ENCODE measurements at places on chromosomes 2 and 18.
A peak's percentile ranks its signal among the peaks of the same experiment; 100 is the strongest.

DNA sequence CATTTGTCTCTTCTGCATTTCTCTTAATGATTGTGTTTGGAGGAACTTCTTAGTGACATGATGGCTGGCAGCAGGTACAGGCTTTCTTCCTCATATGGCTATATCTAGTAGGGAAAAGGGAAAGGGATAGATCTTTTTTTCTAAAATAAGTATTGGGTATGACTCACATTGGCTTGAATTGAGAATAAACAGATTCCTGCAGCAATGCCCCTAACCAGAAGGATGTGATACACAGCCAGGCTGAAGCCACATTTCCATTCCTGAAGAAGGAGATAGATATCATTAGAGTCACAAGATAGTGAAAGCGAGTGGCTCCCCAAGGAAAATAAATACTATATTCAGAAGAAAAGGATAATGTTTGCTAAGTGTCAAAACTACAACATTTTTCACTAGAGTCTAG, 61.1 kb downstream of the VWC2L start:
- no peak for DNase-seq

DNA sequence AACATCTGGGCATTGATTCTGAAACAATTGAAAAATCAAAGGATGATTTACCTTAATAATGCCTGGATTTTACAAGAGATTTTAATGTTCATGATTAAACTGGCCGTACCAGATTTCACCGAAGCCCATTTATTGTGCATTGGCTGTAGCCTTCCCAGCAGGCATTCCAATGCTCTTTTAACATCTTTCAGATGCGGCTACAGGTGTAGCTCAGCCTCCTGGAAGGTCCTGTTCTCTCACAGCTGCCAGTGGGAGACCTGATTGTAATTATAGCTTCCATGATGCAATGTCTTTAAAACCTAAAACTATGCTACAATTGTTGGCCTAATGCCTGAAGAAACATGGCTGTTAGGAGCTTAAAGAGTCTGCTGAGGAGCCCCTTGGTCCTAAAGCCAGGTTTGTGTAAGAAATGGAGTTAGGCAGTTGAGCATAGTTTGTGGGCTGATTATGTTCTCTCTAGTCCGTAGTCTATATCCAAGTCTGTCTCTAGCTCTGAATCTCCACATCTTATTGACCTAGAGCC, 147.4 kb downstream of the CERS6 start:
- DNase-seq = no peak

DNA sequence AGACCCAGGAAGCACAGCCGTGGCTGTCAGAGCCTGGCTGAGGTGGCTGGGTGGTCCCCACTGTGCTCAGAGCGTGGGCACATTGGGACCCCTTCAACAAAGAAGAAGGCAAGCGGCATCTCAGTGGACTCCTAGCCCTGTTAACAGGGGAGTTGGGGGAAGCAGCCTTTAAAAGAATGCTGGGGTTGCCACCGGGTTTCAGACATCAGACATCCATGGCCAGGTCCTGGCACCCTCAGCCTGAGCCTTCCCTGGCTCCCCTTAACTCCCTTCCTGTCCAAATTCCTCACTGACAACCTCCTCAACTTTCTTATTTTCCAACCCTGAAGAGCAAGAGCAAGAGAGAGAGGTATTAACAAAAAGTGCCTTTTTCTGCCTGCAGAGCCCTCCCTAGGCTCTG, 24.8 kb upstream of the GNAL start:
- DNase-seq = no peak

- DNase-seq = no peak
Measured at GRCh38 chr2:211737282-211737681, 801.3 kb downstream of the ERBB4 start.

GRCh38 chr18:4035521-4035920, 419.6 kb downstream of the DLGAP1 start:
- DNase-seq = no peak

GRCh38 chr2:112836695-112837117, at the start of gene IL1B:
TSS of gene IL1B (minus strand) at chr2:112836779. CDS start at chr2:112836229, 550 bp downstream.
- DNase-seq = no peak

- DNase-seq = no peak
Measured at GRCh38 chr2:108934151-108934550, 54.9 kb downstream of the EDAR start.

- DNase-seq = no peak
Measured at GRCh38 chr18:78875016-78875777, 104.4 kb upstream of the SALL3 start.

DNA sequence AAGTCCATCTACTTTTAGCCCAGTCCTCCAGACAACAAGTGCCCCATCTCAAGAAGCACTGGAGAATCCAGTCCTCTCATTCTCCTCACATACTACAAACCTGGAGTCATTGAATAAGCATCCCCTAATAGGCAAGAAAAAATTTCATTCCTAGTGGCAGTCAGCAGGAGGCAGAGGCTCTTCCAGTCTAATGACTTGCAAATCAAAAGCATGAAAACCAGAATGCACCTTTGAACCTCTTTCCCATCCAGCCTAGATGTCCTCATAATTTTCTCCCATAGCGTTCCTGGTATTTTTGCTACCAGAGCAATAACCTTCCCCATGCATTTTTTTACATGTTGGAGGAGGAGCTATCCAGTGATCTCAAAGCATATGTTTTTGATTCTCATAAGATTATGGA, 252.6 kb downstream of the TTC32 start:
- no peak for DNase-seq

DNA sequence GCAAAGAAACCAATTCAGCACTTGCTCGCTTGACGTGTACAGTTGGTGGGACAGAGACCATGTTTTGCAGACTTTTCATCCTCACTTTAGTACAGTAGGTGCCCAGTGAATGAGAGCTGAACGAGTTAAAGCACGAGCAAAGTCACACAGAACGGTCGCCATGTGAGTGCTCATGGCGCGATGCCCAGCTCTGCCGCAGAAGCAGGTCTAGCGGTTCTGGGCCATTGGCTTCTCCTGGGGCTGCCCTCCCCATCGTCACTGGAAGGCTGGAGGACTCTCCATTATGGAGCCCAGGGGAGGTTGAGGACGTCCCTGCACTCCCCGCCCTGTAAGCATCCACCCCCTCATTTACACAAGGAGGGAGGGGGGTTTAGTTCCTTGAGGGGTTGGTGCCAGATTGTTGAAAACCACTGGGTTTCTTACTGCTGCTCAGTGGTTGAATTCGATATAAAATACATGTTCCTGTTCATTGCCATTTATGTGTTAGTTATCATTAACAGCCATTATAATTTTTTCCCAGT, 24.9 kb downstream of the PTGR3 start:
- DNase-seq = no peak

GRCh38 chr2:204452464-204453023, 92.7 kb upstream of the PARD3B start:
- DNase-seq = no peak

DNA sequence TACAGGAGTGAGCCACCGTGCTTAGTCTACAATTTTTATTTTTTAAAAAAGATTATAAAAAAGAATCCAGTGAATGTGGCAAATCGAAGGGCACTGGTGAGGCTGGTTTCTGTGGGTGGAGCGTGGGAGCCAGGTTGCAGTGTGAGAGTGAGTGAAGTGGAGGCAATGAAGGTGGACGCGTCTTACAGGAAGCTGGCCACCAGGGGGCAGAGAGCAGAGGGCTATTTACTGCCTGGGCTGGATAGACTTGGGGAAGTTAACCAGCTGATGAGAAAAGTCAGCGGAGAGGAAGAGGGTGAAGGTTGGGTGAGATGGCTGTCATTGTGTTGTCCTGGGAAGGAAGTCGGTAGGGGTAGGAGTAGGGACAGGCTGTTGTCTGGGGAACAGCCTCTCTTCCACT, 6.8 kb downstream of the SCTR start:
- DNase-seq = peak; percentile 4

DNA sequence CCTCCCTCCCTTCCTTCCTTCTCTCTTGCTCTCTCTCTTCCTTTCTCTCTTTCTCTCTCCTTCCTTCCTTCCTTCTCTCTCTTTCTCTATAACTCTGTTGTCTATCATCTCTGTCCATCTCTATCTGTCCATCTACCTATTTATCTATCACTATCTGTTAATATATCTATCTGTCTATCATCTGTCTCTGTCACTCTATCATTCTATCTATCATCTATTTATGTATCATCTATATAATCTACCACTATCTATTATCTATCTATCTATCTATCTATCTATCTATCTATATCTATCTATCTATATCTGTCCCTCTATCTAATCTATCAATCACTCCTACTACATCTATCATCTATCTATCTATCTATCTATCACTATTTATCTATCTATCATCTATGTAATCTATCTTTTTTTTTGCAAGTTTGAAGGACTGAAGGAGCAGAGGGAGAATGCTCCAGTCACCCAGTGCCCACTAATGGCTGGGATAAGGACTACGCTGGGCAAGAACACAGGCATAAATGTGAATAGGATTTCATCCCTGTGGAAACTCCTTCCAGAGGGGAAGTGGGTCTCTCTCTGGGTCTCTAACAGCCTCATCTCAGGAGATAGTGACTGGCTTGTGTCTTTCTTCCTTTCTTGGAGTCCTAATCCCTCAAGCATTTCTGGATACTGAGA, 427.0 kb downstream of the LPIN1 start:
- no peak for DNase-seq

DNA sequence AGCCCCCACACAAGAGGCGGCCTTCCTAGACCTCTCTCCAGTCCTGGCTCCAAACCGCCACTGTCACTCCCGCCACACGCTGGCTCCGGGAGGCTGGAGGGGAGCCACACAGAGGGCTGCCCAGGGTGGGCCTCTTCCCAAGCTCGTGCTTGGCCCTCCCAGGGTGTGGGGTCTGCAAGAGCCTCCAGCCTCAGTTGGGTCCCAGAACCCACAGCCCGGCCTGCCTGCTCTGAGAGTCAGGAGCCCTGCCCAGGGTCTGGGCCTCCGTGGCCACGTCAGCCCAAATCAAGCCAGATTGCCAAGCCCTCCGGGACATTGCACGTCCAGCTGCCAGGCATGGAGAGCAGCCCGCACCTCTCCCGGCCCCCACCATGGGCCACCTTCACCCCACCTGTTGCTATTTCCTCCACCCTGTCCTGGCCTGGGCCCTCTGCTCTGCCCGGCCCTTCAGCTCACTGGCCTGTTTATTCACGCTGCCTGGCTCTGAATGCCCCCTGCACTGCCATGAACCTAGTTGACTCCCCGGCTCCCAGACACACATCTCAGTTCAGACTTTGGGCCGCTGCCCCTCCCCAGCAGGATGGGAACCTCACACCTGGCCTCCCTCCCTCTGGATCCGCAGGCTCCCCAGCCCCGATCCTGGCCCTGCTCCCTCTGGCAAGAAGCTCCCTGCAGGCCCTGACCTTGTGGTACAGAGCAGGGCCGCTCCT, 61.0 kb downstream of the BIN1 start:
- DNase-seq = no peak
